ENCODE measurements at places on chromosomes 12 and 14.

DNA sequence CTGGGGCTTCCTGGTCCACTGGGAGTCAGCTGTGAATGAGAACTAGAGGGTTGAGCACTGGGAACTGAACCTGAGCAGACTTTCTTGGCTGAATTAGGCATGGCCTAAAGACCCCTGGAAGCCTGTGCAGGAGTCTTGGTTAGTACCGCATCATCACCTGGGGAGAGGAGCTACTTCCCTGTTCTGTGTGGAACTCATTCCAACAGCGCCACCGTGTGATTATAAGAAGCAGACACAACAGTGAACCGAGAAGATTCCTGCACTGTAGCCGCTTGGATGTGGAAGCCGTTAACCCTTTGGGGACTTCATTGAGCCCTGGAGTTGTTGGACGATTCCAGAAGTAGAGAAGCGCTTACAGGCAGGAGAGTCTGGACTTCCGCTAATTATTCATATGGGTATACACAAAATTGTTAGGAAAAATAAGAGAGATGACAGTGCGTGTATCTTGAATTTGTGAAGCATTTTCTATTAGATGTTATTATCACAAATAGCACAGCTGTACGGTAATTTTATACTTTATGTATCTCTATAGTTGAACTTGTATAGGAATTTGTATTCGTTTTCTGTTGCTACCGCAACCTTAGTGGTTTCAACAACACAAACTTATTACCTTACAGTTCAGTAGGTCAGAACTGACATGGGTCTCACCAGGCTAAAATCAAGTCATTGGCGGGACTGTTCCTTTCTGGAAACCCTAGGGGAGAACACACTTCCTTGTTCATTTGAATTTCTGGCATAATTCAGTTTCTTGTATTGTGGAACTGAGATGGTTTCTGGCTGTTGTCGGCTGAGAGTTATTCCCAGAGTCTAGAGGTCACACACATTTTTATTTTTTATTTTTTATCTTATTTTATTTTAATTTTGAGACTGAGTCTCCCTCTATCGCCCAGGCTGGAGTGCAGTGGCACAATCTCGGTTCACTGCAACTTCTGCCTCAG, 100.7 kb downstream of the C2CD5 start:
- DNase-seq = peak; percentile 75

GRCh38 chr12:2739832-2740641, 54.7 kb upstream of the FKBP4 start:
- peak; percentile 7 for DNase-seq

- no peak for DNase-seq
Measured at GRCh38 chr14:31529053-31529452, 32.2 kb upstream of the NUBPL start.

GRCh38 chr12:113006641-113007040, 28.3 kb downstream of the OAS2 start:
- no peak for DNase-seq

- no peak for DNase-seq
Measured at GRCh38 chr12:10194160-10194670, 15.4 kb downstream of the TMEM52B start.

- no peak for DNase-seq
Measured at GRCh38 chr14:66944872-66945271, 244.4 kb upstream of the GARIN2 start.

DNA sequence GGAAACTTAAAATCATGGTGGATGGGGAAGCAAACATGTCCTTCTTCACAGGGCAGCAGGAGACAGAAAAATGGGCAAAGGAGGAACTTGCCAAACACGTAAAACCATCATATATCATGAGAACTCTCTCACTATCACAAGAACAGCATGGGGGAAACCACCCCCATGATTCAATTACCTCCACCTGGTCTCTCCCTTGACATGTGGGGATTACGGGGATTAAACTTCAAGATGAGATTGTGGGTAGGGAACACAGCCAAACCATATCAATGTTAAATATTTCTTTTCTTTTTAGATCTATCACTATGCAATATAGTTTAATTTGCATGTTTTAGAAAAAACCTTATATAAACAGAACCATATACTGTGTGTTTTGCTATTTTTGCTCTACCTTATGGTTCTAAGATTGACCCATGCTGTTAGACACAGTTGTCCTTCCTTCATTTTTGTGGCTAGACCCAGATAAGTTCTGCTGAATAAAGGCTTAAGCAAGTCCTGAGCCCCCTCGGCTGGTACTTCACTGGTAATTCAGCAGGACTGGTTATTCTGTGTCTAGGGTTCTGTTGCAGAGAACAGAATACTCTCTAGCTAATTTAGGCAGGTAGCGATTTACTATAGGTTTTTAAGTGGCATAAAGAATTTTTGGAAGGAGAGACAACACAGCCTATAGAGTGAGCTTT, 253.7 kb upstream of the HMGA2 start:
- DNase-seq = no peak

- no peak for DNase-seq
Measured at GRCh38 chr12:3134126-3134525, 56.9 kb downstream of the TSPAN9 start.

GRCh38 chr14:33606591-33606990, 344.3 kb downstream of the EGLN3 start:
- no peak for DNase-seq

- DNase-seq = peak; percentile 78
Measured at GRCh38 chr14:76784881-76785280, 23.6 kb downstream of the VASH1 start.

DNA sequence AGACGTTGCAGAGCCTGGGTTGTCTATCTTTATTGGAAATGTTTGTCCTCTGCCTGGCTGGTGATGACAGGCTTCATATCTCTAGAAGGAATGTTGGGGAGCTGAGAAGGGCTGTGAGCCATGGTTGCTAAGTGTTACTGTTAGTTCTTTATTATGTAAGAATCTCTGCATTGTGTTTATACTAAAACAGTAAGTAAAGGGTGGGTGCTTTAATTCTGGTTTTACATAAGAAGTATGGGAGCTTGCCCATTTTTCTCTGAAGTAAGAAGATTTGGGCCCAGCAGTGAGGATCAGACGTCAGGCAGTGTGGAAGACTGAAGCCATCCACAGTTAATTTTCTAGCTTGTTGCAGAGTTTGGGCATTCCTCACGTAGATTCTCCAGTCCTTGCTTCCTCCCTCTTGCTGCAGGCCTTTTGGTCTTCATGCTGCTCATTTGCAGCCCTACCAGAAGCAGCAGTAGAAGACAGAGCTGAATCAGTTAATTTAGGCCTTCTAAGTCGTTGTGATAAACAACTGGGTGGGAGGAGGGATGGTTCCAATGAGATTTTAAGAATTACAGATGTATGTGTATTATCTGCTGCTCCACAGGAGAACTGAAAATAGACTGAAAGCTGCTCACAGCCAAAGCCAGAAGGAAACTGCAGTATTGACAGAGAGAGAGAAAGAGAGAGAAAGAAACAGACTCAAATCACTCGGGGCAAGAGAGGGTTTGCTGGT, 21.4 kb downstream of the WNT5B start:
- DNase-seq = no peak
